Heart left ventricle (tissue), 16 donors: ENCODE measurements at places on chromosomes 4 and X. TPM values are rescaled to one million over a fixed set of nuclear protein-coding genes. Genes with fewer than 3 reads are reported as not detected.

DNA sequence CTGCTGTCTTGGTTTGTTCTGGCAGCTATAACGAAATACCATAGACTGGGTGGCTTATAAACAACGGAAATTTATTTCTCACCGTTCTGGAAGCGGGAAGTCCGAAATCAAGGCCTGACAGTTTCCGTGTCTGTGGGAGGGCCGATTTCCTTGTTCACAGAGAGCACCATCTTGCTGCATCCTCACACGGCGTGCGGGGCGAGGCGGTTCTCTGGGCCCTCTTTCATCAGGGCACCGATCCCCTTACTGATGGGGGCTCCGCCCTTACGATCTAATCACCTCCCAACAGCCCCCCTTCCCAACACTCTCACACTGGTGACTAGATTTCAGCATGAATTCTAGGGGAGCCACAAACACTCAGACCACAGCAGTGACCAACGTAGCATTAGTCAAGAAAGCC is 578.3 kb upstream of the FAT1 start:
- no peak overlapping the region for H3K27ac ChIP-seq
- no peaks in the 10 kb centered on the region for H3K36me3 ChIP-seq
- DNase-seq: no peak
- no peaks in the 10 kb centered on the region for H3K4me1 ChIP-seq
- H3K27me3 ChIP-seq: no peaks in the 10 kb centered on the region

RTL5 gene
- total RNA-seq: 1.2 TPM

DNA sequence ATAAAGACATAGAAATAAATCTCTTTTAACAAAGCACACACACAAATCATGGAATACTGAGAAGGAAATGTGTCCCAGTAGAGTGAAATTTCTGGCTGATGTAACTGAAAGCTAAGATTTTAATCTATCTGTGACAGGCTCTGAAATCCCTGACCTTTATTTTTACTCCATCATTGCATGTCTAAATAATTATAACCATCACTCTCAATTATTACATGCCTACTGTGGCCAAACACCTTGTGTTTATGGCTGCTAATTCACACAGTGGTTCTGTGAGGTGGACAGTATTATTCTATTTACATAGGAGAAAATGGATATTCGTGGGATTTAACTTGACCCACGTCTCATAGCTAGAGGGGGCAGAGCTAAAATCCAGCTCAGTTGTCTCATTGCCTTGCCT is 438.1 kb downstream of the TLL1 start:
- no peaks in the 10 kb centered on the region for H3K27me3 ChIP-seq
- no peak overlapping the region for H3K4me3 ChIP-seq
- H3K27ac ChIP-seq: no peak overlapping the region
- no peaks in the 10 kb centered on the region for H3K4me1 ChIP-seq

SMAD1 gene
- total RNA-seq: 15.2 TPM

- DNase-seq: no peak
- no peak overlapping the region for H3K27ac ChIP-seq
- no peak overlapping the region for H3K4me3 ChIP-seq
- no peaks in the 10 kb centered on the region for H3K4me1 ChIP-seq
These were observed 131.8 kb downstream of the OR13H1 start for GRCh38 chrX:131675596-131676194.

DNA sequence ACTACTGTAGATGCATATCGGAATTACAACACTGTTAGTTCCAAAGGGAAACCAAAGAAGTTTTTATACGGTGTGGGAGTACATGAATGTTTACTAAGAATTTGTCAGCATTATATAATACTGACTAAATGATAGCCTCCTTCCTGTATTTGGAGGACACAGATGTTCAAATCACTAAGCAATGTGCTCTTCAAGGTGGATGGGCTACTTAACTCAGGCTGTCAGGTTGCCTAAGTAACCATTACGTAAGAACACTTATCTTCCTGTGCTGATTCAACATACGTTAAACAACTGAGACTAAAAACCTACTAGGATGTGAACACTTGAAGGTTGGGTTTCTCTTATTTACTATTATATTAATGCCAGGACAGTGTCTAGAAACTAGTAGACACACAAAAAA is 81.9 kb upstream of the HPGD start:
- H3K27ac ChIP-seq: no peak overlapping the region
- no peak for DNase-seq
- no peak overlapping the region for H3K4me3 ChIP-seq
- H3K27me3 ChIP-seq: no peaks in the 10 kb centered on the region
